Right hindlimb (tissue), 1 donor: ENCODE measurements at places on chromosomes 13 and 19.

DNA sequence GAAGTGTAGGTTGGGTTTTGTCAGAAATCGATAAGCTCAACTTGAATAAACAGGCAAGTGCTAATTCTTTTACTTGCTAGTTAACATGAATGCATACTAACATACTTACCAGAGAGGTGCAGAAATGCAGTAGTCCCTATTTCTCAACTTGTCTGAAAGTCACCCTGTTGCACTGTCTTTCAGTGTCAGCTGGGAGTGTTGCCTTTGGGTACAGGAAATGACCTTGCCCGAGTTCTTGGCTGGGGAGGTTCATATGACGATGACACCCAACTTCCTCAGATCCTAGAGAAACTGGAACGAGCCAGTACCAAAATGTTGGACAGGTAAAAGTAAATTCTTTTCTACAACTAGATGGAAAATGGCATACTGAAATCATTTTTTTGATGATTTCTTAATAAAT is 103.5 kb upstream of the AKAP11 start:
- DNase-seq, result no peak

DNA sequence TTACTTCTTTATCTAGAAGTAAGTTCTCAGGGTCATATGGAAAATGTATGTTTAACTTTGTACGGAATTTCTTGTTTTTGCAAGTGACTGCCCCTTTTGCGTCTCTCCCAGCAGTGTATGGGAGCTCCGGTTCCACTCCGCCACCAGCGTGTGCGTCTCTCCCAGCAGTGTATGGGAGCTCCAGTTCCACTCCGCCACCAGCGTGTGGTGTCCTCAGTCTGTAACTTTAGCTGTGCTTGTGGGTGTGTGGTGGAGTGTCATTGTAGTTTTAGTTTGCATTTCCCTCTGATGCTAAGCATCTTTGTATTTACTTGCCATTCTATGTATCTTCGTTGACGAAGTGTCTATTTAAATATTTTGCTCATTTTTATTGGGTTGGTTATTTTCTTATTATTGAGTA is 2.4 kb downstream of the CUL4A start:
- DNase-seq, result no peak

DNA sequence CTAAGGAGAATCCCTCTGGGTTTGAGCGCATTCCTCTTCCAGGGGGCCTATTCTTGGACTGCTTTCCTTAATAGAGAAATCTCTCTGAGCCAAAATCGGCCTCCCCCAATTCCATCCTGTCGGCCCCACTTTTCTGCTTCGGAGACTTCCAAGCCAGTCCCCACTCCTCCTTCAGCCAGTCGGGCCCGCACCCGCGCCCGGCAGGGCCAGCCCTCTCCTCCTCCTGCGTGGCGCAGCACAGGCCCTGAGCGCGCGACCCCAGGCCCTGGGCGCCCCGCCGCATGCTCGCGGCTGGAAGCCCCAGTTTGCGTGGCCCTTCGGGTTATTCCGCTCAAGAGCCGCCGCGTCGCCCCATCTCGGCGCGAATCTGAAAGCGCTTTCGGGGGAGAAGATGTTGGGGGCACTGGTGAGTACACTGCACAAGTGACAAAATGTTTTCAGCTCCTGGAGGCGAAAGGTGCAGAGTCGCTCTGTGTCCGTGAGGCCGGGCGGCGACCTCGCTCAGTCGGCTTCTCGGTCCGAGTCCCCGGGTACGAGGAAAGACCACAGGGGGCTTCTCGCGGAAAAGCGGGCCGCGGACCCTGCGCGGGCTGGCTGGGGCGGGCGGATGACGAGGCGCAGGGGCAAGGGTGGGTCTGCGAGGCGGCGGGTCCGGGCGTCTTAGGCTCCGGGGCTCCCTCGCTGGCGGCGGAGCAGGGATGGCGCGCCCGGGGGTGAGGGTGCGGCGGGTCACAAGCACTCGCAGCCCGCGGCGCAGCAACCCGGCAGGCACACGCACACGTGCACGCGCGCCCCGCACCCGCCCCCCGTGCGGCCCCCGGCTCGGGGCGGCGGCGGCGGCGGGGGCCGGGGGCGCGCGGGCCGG is at the start of gene IL17D:
IL17D (plus strand) TSS at position 785 of the 865 bp plus-strand sequence. CDS start 303 bp downstream, outside the sequence.
- DNase-seq, result peak; percentile 69

DNA sequence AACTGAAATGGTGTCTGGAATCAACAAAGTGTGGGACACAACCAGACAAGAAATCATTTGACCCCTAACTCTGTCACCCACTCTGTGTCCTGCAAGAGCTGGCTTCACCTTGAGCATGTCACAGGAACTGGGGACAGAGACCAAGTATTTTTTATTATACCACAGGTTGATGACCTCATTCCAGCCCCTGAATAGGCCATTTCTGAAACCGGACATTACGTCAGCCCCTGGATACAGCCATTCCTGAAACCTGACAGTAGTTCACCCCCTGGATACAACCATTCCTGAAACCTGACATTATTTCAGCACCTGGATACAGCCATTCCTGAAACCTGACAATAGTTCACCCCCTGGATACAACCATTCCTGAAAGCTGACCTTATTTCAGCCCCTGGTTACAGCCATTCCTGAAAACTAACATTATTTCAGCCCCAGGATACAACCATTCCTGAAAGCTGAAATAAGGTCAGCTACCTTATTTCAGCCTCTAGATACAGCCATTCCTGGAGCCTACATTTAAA is 47.7 kb upstream of the CACNA1A start:
- no peak for DNase-seq

DNA sequence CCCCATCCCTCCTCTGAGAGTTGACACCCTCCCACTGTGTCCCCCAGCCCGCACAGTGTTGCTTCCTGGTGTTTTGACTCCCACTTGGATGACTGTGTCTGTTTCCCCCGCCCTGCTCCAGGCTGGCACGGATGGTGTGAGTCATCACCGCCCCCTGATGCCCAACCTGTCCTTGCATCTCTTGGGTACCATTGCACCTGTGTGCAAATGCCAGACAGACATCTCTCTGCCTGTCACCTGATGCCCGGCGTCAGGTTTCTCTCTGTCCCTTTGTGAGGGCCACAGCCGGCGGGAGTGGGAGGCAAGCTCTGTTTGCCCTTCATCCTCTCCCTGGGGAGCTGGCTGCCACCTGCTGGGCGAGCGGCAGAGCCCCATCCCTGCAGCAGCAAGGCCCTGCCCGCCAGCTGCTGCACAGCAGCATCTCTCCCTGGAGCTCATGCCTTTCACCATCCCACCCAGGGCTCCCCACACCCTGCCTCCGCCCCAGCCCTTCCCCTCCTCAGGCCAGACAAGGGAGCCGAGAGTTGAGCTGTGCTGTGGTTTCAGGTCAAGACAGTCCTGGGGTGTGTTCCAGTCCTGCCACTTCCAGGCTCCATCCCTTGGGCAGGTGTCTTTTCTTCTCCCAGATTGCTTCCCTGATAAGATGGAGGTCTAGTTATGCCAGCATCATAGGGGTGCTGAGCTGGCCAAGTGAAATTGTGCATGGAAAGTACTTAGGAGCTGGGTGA is 29.7 kb downstream of the NKPD1 start:
- DNase-seq, result no peak

GRCh38 chr19:38683393-38684077 is 36.1 kb downstream of the ACTN4 start:
- peak; percentile 48 for DNase-seq

GRCh38 chr13:80742033-80742432 is 401.1 kb upstream of the SPRY2 start:
- no peak for DNase-seq

DNA sequence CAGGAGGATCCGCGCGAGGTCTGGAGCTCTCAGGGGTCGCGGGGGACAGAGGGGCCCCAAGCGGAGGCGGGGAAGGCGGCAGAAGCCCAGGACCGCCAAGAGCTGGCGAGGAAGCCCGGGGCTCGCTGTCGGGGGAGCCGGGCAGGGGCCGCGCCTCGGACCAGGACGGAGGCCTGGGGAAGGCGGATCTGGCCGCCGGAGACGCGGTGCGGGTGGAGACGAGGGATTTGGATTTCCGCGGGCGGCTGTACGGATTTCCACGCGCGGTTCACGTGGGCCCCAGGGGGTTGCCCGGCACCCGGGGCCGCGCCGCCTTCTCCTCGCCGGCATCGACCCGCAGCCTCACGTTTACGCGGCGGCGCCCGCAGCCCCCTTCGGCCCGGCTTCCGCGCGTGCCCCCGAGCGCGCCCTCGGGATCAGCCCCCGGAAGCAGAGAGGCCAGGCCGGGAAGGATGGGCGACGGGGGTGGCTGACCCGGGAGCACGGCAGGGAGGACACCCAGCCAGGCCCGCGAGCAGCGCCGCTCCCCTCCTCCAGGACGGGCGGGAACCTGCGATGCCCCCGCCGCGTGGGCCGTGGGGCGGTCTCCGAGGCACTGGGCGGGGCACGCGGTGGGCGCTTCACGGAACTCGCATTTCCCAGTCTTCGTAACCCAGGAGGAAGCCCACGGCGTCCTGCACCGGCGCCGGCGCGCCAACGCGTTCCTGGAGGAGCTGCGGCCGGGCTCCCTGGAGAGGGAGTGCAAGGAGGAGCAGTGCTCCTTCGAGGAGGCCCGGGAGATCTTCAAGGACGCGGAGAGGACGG is 4.7 kb downstream of the F7 start:
- DNase-seq, result peak; percentile 53

GRCh38 chr13:112635323-112635722 is 47.4 kb upstream of the TUBGCP3 start:
- no peak for DNase-seq

DNA sequence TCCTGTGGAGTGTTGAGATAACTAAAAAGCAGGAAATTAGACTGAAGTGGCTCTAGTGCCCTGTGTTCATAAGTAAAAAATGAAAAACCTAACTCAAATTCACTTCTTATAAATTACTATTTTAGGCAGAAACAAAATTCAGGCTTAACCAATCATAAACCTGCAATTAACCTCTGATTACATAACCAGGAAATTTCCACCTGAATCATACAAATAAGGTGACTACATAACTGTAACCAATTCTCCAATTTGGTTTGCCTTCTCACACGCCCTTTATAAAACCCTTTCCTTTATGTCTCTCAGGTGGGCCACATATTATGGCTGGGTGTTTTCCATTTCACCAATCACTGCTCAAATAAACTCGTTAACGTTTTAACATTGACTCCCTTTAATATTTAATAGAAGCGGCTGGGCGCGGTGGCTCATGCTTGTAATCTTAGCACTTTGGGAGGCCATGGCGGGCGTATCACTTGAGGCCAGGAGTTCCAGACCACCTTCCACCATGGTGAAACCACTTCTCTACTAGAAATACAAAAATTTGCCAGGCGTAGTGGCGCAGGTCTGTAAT is 22.9 kb upstream of the ZNF724 start:
- DNase-seq, result no peak

GRCh38 chr13:97240788-97241734 is 18.9 kb downstream of the MBNL2 start:
- no peak for DNase-seq

GRCh38 chr13:105346141-105346775 is 1189.2 kb downstream of the EFNB2 start:
- DNase-seq, result no peak

GRCh38 chr13:43300865-43301264 is 277.5 kb downstream of the DNAJC15 start:
- no peak for DNase-seq

- no peak for DNase-seq
Measured at GRCh38 chr13:43269037-43269481, 245.7 kb downstream of the DNAJC15 start.

DNA sequence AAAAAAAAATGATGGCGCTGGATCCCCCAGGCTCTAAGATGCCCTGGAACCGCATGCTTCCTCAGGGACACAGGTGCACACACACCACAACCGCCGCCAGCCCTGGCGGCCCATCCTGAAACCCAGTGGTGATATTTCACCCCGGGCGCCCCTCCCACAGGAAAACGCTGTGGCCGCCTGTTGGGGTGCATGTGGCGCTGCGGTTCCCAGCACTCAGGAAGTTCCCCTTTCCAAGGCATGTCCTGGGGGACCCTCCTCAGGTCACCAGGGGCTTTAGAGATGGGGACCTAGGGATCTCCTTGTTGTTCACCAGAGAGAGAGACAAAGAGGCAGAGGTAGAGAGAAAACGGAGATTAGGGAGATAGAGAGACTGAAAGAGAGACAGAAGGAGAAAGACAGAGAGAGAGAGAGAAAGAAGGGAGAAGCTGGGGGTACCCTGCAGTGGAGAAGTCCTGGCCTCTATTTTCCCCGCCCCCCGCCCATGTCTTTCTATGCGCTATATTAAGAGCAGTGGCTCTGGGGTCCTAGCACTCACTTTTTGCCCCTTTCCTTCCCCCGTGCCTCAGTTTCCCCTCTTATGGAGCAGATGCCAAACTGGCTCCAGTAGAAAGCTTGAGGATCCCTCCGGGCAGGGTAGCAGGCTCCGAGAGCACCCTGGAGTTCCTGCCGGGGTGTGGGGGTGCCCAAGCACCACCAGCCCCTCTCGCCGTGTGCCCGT is 2.3 kb downstream of the ADGRE2 start:
- no peak for DNase-seq

GRCh38 chr13:24541127-24541475 is 28.5 kb upstream of the PARP4 start:
- DNase-seq, result no peak

DNA sequence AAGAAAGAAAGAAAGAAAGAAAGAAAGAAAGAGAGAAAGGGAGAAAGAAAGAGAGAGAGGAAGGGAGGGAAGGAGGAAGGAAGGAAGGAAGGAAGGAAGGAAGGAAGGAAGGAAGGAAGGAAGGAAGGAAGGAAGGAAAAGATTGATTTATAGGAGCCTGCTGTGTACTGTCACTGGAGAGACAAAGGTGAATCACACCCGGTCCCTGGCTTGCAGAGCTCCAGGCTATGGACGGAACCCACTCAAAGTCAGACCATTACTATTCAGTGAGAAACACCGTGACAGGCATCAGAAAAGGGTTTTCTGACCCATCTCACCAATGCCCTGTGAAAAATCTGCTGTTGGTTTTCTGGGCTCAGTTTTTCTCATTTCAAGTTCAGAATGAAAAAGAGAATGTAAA is 7.3 kb upstream of the CEACAM6 start:
- DNase-seq, result no peak

GRCh38 chr13:21548577-21548976 is 55.4 kb downstream of the MICU2 start:
- no peak for DNase-seq

DNA sequence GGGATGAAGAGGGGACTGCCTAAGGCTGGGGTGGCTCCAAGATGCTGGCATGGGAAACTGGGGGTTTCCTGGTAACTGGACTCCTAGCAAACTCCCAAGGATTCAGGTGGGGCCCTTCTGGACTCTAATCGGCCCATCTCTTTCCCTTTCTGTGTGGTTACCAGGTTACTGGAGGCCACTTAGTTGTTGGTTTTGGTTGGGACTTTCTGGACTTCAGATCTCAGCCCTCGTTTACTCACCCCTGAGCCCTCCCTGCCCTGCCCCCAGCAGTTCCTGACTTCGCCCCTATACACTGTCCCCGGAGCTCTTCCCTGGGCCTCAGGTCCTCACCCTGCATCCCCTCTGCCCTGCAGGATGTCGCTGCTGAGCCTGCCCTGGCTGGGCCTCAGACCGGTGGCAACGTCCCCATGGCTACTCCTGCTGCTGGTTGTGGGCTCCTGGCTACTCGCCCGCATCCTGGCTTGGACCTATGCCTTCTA is 328 bp downstream of the CYP4F12 start:
- no peak for DNase-seq

DNA sequence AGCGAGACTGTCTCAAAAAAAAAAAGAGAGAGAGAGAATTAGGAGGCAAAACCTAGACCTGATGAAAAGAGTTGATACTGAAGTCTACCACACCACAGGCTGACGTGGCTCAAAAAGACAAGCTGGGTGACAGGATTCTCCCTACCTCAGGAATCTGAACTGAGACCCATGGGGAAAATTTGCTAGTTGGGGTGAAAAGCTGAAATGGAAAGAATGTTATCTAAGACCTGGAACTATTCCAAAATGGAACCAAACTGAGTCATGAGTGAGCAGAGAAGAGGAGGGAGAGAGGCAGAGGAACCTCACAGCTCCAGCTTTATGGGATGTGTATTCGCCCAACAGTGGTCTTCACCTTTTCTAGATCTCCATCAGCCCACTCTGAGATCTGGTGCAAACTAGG is 11.7 kb downstream of the SMG9 start:
- no peak for DNase-seq

GRCh38 chr19:15986701-15987100 is 37.9 kb downstream of the OR10H4 start:
- no peak for DNase-seq
